Esophagus squamous epithelium (tissue), 5 donors: ENCODE measurements at places on chromosomes 6 and 20. TPM values are rescaled to one million over a fixed set of nuclear protein-coding genes. Genes with fewer than 3 reads are reported as not detected.

DPPA5 gene
- total RNA-seq, result not detected

CD24 gene
- 1,390 TPM for total RNA-seq

DNA sequence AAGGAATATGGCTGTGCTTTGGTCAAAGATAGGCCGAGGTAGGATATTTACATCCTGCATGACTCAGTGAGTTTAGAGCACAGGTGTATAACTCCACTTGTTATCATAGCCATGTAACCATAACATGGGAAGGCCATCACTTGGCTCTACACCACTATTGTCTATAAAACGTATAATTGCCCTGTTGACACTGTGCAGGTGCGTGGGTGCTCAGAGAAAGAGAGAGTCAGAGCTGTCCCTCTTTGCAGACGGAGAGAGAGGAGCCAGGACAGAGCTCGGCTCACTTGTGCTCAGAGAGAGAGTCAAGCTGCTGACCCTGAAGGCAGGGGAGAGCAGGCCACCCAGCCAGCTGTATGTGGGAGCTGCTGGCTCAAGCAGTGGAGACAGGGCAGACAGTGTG is 46.0 kb downstream of the OR2B6 start:
- no peak for DNase-seq

GRCh38 chr6:11275598-11275997 is 43.1 kb upstream of the NEDD9 start:
- no peak for DNase-seq

- no peak for DNase-seq
These were observed 63.3 kb upstream of the BLCAP start for GRCh38 chr20:37590938-37591490.

DNA sequence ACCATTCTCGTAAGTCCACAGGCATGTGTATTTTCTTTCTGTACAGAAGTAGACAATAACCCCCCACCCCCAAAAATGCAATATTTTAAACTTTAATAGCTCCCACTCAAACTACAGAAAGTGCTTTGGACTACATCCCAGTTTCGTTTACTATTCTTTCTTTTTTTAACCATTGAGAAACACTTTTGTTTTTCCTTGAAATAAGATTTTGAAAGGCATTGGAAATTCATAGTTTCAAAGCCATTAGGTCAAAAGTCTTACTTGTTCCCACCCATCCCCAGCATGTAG is 140.0 kb downstream of the KIF16B start:
- no peak for DNase-seq

TINAG gene
- not detected for total RNA-seq

DNA sequence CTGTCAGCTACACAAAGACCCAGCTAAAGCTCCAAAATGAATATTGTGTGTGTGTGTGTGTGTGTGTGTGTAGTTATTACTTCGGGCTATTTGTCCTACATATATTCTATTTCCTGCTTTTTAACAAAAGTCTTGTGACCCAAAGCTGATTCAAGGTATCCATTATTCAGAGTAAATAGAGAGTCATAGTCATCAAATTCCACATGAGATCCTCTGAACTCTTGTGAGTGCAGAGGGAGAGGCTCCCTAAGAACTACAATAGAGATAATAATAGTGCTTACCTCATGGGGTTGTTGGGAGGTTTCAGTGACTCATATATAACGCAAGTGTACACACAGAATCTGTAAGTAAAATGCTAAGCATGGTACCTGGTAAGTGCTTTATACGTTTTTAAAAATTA is 95.6 kb upstream of the SHLD1 start:
- DNase-seq, result no peak

- DNase-seq, result no peak
These were observed 59.1 kb upstream of the NT5E start for GRCh38 chr6:85390775-85391174.

NKAIN2 gene
- total RNA-seq, result not detected

TIAM2 gene
- 2.3 TPM for total RNA-seq

- no peak for DNase-seq
These were observed 9.2 kb downstream of the DUSP22 start for GRCh38 chr6:301526-301925.

- no peak for DNase-seq
These were observed 3.7 kb upstream of the ARMH2 start for GRCh38 chr6:24802271-24803059.

GRCh38 chr6:65262241-65262640 is 444.8 kb downstream of the EYS start:
- DNase-seq, result no peak

DNA sequence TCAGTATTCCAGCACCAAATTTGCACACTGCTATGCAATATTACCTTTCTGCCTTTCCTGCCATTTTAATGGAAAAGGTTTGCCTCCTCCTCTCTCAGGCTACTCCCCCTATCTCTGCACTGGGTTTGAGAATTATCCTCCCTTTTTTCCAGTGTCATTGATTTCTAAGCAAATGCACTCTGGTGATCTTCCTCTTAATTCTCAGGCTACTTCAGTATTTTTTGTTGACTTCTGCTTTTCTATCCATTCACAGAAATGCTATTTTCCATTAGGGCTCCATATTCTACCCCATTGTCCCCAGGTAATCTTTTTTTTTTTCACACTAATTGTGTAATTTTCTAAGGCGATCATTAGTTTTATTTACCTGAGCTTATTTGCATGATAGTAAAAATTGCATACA is 144.0 kb downstream of the GJA1 start:
- DNase-seq, result no peak

DNA sequence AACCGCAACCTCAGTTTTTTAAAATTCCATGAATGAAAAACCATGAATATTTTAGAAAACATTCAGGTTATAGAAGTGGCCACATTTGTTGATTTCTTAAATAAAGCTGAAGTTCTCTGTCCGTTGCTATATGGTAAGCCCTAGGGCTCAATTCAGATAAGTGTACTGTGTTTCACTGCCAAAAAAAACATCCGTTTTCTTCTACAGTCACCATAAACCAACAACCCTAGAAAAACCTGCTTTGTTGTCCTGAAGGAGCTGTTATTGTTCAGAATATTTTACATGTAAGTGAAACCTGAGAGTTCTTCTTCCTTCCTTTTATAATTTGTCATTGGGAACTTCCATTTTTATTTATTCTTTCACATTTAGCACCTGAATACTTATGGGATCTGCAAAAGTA is 274.1 kb downstream of the TFAP2A start:
- DNase-seq, result no peak

CRIP3 gene
- total RNA-seq, result 0.38 TPM

DNA sequence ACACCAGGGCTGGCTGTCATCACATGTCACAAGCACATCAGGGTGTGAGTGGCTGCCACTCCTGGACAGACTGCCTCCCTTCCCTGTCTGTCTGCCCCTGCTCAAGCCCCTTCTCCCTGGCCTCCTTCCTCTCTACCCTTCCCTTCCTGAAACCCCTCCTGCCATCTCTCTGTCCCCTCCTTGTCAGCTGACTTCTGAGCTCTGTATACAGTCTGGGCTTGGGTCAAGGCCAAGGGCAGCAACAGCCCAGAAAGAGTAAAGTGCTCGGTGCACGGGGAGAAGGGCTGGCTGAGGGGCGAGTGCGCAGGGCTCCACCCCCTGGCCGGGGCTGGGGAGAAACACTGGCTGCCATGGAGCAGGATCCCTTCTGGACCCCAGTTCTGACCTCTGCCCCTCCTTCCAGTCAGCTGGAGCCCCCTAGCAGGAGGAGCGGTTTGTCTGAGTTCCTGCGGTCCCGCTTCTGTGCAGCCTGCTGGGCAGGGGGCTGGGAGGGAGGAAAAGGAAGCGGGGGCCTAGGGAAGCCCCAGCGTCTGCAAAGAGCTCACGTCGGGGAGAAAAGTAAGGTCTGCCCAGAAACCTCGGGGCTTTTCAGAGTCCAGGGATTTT is 2.0 kb downstream of the LKAAEAR1 start:
- DNase-seq, result no peak

DNA sequence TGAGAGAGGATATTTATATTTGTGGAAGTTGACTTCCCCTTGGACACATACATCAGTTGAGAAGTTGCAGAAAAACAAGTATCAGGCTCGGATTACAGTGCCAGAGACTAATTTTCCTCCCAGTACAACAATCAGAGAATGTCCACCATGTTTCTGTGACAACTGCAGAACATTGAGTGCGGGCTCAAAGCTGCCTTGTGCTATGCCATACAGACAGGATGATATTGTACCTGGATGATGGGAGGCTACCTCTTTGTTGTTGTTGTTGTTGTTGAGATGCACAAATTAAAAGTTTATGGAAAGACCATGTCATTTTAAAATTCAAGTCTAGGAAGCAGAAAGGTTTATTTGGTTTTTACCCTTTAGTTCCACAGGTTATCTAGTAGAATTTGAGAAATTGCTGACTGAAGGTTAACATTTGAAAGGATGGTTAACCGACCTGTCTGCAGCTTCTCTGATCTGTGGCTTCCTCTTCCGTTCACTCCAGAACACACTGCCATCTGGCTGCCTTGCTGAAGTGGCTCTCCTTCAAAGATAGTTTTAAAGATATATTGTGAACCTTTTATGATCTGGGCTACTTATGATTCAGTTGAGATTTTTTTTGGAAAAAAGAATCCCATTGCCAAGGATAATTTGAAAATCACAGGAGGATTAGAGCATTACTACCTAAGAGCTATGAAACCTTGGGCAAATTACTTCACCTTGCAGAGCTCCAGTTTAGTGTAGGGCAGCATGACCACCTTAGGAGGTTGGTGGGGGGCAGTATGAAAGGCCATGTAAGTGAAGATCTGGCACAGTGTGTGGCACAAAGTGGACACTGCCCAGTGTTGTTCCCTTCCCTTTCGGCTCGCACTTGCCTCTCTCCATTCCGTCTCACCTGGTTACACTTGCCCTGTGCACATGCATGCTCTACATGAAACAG is 15.9 kb downstream of the TMEM200A start:
- DNase-seq, result no peak

EPHA7 gene
- total RNA-seq, result not detected

SYNE1 gene
- 66.4 TPM for total RNA-seq

PLA2G7 gene
- total RNA-seq, result not detected

DNA sequence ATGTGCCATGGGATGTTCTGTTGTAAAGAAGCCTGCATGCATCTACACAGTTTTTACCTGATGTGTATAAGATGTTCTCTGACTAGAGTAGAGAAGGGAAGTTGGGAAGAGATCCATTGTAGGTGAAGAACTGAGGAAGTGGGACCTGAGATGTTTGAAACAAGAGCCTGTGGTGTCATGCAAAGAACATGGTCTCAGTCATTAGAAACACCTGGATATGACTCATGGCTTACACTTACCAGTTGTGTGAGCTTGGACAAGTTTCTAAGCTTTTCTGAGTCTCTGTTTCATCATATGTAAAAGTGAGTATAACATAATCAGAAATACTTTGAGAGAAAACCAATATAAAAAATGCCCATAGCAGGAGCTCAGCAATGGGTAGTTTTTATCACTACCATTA is 51.9 kb upstream of the SEC63 start:
- DNase-seq, result no peak

ADTRP gene
- 2.5 TPM for total RNA-seq

DNA sequence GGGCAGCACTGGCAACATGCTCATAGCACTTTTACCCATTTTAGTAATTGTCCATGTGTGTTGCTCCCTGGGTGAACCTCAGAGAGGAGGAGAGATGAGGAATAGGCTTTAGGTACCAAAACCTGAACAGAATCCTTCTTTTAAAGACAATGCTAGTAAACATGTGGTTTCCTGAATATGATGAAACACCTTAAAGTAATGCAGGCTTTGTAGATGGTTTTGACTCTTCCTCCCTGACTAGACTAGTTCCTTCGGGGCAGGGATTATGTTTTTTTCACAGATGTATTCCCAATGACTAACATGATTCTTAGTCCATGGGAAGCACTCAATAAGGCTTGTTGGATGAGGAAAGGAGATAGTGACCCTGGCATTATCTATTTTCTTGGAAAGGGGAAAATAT is 367.6 kb upstream of the JAG1 start:
- no peak for DNase-seq

DNAH8 gene
- not detected for total RNA-seq

APCDD1L gene
- 0.41 TPM for total RNA-seq

GRCh38 chr6:162525181-162525580 is 202.4 kb downstream of the PRKN start:
- no peak for DNase-seq

DNA sequence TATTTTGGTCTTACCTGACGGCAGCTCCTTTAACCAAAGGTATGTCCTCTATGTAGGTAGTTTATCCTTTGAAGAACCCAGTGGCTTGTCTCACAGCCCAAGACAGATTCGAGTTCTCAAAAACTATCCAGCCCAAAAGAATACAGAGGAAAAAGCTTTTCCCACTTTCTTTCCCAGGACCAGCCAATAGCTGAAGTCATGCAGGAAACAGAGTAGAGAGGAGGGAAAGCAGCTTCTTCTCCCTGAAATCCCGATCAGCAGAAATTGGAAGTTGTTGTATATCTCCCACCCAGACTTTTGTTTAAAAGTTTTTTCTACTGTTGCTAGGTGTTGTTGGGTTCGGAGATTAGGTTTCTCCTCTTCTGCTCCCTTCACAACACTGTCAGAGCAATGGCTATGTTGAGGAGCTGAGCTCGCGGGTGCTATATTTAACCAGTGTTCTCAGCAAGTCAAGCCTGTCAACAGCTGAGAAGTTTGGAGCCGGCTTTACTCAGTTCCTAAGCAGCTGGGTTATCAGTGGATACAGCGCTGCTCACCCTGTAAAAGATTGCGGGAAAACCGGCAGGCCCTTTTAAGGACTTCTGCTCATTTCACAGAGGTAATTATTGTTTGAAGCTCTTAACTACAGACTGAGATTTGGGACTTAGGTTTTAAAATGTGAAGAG is at the start of gene FILIP1:
FILIP1 (minus strand) TSS at position 401 of the 665 bp plus-strand sequence. CDS start 78,828 bp downstream, outside the sequence.
- DNase-seq, result no peak

- DNase-seq, result no peak
These were observed 5.0 kb downstream of the BRD2 start for GRCh38 chr6:32973144-32974015.

- DNase-seq, result no peak
These were observed 270.2 kb upstream of the IMPG1 start for GRCh38 chr6:76342611-76343160.

HDGFL1 gene
- not detected for total RNA-seq

- no peak for DNase-seq
These were observed 850.5 kb upstream of the MAP3K7 start for GRCh38 chr6:91437315-91437729.

CALHM4 gene
- not detected for total RNA-seq

DNA sequence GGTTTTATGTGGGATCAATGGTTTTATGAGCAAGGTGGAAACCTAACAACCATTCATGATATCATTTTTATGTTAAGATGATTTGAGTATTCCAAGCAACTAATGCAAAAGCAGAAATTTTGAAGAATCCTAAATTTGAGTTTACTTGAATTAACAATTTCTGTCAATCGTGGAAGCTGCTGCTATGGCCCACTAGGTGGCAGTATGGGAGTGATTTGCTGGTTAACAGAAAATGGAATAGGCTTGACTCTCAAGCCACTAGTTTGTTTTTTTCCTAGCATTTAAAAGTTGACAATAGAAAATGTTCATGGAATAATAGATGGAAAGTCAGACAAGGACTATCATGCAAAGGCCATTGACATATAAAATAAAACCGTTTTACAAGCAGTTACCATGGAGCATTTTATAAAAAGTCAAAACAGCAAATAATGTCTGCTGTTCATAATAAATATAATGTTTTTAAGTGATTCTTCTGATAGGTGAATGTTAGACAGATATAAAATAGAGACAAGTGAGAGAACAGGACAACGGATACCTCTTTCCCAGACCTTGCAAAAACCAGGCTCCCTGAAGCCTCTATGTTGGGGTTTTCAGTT is 43.0 kb upstream of the TMEM200A start:
- DNase-seq, result no peak

CD93 gene
- 22.3 TPM for total RNA-seq

GRCh38 chr20:50993876-50994275 is 29.0 kb downstream of the KCNG1 start:
- no peak for DNase-seq

GNAS-AS1 gene
- total RNA-seq, result 0.19 TPM
